ENCODE measurements at places on chromosomes 13 and 19.

DNA sequence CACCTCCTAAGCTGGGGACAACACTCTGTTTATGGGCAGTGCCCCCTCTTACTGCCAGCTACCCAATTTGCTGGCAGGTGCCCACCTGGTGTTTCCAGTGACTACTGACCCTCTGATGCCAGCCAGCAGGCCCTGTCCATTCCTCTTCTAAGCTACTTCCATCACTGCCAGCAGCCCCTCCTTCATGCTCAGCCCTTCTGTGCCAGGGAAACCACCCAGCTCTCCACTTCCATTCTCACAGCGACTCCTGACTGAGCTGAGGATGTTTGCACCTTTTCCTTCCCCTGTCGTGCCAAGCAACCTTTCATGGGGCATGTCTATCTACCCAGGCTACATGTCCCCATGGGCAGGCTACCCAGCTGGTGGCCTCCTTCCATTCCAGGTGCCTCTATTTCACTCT, 24.0 kb upstream of the ZNF492 start:
- no peak for DNase-seq

DNA sequence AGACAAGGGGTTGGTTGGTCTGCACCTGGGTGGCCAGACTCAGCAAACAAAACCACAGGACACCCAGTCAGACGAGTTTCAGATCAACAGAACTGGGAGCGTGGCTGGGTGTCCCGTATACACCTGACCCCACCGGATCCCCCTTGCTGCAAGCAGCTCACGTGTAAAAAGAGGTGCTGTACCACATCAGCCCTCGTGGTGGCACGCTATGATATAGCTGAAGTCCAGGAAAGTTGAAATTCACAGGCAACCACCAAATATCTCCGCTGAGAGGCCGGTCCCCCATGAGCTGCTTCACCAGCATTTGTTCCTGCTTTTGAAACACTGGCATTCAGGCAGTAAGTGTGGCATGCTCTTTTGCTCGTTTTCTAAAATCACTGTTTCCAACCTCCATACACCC, 92.3 kb downstream of the TUBA3C start:
- DNase-seq, result no peak

DNA sequence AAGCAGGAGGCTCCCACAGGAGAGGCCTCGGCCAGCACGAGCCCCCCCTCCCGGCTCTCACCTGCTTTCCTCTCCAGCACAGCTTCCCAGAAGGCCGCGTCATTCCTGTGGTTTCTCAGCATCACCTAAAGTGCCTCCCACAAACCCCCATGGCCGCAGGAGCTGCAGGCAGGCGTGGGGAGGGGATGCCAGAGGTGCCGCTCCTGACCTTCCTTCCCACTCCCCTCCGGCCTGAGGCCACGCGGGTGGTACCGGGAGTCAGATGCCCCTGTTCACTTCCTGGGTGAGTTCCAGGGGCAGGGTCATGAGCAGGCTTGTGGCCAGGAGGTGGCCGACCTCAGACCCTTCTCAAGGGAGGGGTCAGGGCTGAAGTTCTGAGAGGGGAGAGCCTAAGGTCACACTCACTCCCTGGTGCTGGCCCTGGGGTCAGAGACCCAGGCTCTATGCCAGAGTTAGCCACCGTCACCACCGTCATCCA, 14.4 kb upstream of the NPAS1 start:
- no peak for DNase-seq

- DNase-seq, result no peak
Observed at GRCh38 chr13:25241007-25241406, 46.3 kb downstream of the MTMR6 start.

DNA sequence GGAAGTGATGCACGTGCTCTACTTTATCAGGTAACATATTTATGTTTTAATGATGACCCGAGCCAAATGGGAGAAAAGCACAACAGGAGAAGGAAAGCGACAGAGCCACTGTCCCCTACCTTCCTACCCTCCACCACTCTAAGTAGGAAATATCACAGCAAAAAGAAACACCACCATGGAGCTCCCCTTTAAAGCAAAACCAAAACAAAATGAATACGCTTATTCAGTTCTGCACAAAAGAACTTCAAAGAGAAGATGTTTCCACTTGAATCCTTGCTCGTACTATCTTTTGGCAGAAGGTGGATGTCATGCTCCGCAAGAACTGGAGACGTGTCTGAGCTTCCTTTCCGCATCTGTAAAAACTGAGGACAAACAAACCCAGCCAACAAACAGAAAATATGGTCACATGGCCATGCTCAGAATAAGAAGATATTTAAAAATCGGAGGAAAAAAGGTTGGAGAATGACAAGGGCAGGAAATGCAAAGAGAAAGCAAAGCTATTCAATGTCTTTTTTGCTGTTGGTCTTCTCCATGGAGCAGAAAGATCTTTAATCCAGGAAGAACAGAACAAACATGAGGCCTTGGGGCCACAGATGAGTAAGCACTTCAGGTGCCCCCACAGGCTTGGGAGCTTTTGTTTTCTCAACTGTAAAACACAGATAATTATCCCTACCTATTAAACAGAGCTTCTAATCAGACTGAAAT, 19.5 kb downstream of the N4BP2L1 start:
- no peak for DNase-seq

GRCh38 chr13:112114391-112114790, 47.4 kb downstream of the SOX1 start:
- DNase-seq, result no peak

- no peak for DNase-seq
Observed at GRCh38 chr19:47469719-47470118, 2.0 kb downstream of the SLC8A2 start.

GRCh38 chr13:38670627-38671026, 16.2 kb upstream of the FREM2 start:
- no peak for DNase-seq

DNA sequence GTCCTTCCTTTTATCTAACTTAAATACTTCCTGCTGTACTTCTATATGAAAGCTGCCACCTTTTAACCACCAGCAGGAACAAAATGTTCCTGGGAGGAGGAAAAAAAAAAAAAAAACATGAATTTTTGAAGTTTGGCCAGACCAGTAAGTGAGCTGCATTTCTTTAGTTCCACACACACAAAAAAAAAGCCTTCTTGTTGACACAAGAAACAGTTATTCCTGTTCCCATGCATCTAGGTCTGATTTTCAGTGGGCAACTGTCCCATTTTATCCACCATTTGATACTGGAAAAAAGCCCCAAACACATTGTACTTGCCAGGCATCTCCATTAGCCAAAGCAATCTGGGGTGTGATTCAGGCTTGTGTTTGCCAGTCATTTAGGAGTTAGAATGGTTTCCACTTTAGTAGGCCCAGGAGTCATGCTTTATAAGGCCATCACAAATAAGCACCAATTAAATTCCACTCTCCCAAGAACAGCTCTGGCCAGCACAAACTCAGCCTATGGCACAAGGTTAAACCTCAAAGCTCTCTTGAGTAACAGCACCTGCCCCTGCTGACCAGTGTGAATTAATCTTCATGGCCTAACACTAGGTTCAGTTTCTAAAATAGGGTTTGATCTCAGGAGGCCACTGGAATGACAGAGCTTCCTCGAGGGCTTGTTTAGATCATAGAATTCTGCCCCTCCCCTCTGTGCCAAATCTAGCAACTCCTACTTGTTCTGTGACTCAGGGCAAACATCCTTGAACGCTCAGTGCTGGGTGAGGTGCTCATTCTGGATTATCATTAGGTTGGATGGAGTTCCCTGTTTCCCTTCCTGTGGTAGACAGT, 67.1 kb downstream of the NUFIP1 start:
- no peak for DNase-seq

GRCh38 chr13:41970918-41971317, 10.0 kb upstream of the VWA8 start:
- no peak for DNase-seq

DNA sequence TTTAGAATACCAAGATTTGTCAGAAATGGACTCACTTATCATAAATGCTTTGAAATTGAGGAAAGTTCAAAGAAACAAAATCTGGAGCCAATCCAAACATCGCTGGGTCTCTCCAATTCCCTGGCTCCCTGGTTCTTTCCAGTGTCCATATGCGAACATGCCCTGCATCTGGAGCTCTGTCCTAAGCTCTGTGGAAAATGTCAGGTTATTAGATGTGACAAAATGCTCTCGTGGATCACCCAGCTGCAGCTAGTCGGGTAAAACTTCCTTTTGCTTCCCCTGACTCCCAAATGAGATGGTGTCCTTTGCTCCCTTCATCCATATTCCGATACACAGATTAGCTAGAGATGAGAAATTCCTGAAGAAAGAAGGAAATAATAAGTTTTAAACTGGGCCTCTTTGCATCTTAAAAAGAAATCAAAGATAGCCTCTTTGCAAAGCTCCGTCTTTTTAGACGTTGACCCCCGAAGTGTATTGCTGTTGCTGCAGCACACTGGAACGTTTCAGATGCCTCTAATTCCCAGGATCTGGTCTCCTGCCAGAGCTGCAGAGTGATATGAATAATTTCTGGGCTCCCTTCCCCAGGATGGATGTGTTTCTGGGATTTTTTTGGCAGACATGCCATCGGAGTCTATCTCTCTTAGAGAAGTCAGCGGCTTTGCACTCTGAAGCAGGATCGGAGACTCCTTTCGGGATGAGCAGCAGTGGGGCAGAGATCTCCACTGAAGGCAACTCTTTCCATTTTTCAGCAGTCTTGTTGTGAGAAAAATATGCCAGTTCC, 102.9 kb downstream of the TEX26 start:
- DNase-seq, result no peak

DNA sequence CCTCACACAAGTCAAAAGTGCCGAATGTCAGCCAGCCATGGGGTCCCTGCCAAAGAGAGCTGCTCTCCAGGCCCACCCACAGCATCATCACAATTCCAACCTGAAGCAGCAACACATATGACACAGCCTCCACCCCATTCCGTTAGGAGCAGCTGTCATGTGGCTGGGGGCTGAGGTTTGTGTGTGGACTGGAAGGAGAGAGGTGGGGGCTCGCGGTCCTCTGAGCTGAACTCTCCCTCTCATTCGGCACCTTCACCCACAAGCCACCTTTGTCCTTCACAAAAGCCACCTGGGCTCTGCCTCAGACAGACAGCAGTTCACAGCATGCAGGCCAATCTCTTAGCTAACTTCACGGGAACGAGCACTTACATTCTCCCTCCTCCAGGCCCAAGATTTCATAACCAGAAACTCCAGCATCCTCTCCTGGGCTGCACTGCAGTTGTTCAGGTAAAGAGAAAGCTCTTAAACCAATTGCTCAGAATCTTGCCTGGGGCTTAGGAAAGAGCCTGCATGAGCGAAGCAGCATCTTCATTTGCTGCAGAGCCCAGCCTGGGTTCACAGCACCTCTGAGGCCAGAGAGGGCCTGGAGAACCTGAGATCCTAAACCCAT, 7.2 kb downstream of the RAB20 start:
- no peak for DNase-seq

- DNase-seq, result no peak
Observed at GRCh38 chr13:67986234-67986633, 756.1 kb upstream of the PCDH9 start.

DNA sequence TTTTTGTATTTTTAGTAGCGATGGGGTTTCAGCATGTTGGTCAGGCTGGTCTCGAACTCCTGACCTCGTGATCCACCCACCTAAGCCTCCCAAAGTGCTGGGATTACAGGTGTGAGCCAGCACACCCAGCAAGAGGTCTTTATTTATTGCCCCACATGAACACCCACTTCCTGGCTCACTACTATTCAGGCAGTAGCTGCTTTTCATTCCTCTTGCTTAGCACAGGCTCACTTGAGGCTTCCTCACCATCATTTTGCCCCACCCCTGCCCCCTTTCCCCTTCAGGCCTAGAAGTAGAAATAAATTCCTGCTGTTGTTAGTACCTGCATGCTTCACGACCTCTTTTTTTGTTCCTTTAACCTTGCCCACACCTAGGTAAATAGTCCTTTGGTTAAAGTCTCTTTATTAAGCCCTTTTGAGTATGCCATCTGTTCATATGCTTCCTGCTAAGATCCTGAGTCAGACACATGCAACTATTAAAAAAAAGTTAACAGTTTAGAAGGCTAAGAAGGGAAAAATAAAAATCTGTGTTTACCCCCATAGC, 33.5 kb upstream of the ITM2B start:
- DNase-seq, result no peak

GRCh38 chr13:75790198-75790970, 154.3 kb downstream of the LMO7 start:
- no peak for DNase-seq

- DNase-seq, result no peak
Observed at GRCh38 chr13:40220299-40220935, 446.0 kb downstream of the FOXO1 start.

GRCh38 chr13:93289053-93289452, 62.4 kb downstream of the GPC6 start:
- DNase-seq, result no peak

GRCh38 chr13:113186061-113186900, 22.2 kb downstream of the PCID2 start:
- DNase-seq, result no peak
